ENCODE measurements at places on chromosomes 2 and 18. TPM values are rescaled to one million over a fixed set of nuclear protein-coding genes. Genes with fewer than 3 reads are reported as not detected.

CPS1 gene
- 3.9 TPM for total RNA-seq

DNA sequence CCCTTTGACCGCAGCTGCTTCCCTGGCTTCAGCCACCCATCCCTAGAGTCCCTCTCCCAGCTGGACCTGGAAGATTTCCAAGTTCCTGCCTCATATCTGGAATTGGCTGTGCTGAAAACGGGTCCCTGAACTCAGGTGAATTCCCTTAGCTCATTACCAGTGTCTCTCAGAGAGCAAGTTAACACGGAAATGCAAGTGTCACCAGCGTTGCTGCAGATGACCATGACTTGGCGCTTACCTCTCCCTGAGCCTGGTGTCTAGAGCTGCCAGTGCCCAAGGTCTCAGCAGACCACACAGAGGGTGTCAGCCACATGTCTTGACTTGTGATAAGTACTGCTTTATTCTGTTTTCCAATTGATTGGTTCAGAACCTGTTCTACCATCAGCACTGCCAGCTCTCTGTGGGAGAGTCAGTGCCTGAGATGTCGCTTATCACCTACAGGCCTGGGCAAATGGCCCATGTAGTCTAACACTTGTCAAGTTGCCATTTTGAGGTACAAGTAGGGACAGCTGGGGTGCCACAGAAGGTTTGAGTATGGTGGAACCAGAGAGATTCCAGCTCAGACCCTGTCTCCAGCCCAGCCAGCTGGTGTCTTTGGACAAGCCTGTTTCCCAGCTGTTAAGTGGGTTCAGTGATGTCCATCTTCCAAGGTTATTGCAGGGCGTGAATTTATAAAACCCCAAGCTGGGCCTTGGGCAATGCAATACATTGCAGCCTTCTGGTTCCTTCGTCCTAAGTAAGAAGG, 48.7 kb downstream of the LYPD1 start:
- DNase-seq, result no peak

GRCh38 chr2:154568413-154568812, 130.1 kb upstream of the KCNJ3 start:
- DNase-seq, result no peak

DNA sequence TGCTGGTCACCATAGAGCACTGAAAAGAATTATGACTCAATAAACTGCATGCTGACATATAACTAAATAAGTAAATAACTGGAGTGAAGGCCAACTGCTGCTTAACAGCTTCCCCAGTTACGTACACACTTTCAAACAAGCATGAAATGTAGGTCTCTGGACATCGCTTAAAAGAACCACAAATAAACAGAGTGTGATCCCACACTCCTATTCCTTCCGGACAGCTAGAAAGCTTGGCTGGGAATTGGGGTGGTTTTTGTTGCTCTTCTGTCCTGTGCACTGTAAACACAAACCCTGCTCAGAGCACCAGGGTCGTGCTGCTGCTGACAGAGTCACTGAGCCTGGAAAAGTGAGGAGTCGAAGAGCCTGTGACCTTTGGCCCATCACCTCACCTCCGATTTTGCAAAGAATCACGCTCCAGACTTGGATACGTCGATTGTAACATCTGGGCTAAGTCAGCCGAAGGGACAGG, 162.7 kb upstream of the NT5C1B start:
- DNase-seq, result no peak

- peak; percentile 33 for DNase-seq
Measured at GRCh38 chr18:48800876-48801727, 149.7 kb downstream of the SMAD7 start.

DNA sequence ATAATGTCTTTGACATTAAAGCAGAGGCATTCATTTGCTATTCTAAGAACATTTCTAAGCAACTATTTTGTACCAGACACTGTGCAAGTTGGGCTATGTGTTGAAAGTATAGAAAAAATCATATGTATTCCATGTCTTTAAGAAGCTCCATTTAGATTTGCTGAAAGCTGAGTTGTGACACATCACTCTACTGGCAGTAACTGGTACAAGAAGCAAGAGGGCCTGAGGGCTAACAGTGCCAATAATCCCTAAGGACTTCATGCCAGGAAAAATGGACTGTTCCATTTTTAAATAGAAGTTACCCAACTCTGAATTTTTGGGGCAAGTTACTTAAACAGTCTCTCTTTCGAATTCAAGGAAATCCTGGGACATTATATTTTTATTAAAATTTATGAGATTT, 178.7 kb downstream of the SRBD1 start:
- no peak for DNase-seq

- no peak for DNase-seq
Measured at GRCh38 chr2:65299246-65299645, 71.6 kb downstream of the ACTR2 start.

DNA sequence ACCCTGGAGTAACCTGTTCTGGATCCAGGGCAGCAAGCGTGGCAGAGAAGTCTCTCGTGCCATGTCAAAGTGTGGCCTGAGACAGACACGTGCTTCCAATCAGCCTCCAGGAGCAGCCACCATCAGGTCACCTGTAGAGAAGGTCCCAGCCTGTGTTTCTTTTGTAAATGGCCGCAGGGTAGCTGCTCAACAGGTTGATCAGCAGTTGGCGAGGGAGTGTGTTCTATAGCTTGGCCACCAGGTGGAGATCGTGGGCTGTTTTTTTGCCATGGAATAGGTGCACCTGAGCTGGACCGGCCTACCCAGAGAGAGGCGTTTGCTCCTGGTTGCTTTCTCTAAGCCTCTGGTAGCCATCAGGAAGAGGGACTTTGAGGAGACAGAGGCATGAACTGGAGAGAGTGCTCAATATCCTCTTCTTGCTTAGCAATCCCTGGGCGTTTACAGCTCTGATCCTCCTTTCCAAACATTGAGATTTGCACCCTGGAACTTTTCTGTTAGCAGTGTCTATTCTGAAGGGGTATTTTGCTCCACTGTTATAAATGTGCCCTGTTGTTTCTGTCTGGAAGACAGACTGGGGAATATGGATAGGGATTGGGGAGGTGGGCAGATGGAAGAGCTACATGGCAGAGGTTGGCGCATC, 34.2 kb upstream of the EN1 start:
- peak; percentile 80 for DNase-seq

DNA sequence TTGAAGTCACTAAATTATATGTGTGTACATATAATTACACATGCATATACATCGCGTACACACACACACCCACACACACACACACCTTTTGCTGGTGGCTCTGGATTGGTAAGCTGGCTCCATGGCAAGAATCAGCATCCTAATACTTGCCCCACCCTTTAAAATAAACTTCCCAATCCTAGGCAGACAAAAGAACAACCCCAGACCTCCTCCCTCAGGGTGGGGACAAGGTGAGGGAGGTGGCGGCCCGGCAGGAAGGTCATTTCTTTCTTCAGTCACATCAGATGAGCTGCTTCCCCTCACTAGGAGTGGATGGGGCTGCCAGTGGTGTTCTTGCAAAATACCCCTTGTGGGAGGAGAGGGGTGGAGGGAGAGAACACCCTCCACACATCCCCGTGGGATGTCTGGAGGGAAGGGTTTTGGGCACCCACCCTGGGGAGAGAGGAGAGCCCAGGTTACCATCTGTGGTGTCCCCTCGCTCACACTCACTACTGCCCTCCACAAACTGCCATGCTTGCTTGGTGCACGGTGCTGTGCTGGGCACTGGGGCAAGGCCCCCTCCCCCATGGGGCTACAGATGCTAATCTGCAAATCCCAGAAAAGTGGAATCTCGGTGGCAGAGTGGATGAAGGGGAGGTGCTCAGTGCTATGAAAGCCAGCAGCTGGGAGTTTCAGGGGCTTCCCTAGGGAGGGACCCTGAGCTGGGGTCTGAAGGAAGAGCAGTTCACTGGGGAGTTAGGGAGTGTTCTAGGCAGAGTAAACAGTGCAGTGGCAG, 64.0 kb downstream of the ODC1 start:
- DNase-seq, result no peak
